ENCODE measurements at places on chromosomes 3 and 15. TPM values are rescaled to one million over a fixed set of nuclear protein-coding genes. Genes with fewer than 3 reads are reported as not detected.

The IL17RD gene
- 1.1 TPM for total RNA-seq

The ESYT3 gene
- 0.93 TPM for total RNA-seq

The CCR8 gene
- not detected for total RNA-seq

The GASK1A gene
- total RNA-seq, result not detected

The GOLGA8O gene
- 0.19 TPM for total RNA-seq

The KBTBD12 gene
- not detected for total RNA-seq

The TM4SF1 gene
- total RNA-seq, result 2,747 TPM

The SLC28A2 gene
- not detected for total RNA-seq

The SLC12A8 gene
- total RNA-seq, result 1.3 TPM

The KCNMB3 gene
- 0.91 TPM for total RNA-seq

The NR2F2 gene
- total RNA-seq, result 23.6 TPM

The SLC27A2 gene
- total RNA-seq, result 24.3 TPM

The POTEB3 gene
- not detected for total RNA-seq

The PRSS50 gene
- total RNA-seq, result not detected

The SLTM gene
- total RNA-seq, result 80.6 TPM

The PLSCR4 gene
- total RNA-seq, result 4.4 TPM

The ADGRG7 gene
- total RNA-seq, result not detected

The AHSG gene
- total RNA-seq, result not detected

All from A549 treated with DMSO at 1 μM for 4 hours (cell line).